ENCODE measurements at places on chromosomes 2 and 18. TPM values are rescaled to one million over a fixed set of nuclear protein-coding genes. Genes with fewer than 3 reads are reported as not detected.

The PSMA8 gene
- not detected for total RNA-seq

The CD226 gene
- total RNA-seq, result 2.4 TPM

The LYPD6 gene
- 0.16 TPM for total RNA-seq

The FAM210A gene
- total RNA-seq, result 48.4 TPM

The ASB18 gene
- 44.4 TPM for total RNA-seq

DNA sequence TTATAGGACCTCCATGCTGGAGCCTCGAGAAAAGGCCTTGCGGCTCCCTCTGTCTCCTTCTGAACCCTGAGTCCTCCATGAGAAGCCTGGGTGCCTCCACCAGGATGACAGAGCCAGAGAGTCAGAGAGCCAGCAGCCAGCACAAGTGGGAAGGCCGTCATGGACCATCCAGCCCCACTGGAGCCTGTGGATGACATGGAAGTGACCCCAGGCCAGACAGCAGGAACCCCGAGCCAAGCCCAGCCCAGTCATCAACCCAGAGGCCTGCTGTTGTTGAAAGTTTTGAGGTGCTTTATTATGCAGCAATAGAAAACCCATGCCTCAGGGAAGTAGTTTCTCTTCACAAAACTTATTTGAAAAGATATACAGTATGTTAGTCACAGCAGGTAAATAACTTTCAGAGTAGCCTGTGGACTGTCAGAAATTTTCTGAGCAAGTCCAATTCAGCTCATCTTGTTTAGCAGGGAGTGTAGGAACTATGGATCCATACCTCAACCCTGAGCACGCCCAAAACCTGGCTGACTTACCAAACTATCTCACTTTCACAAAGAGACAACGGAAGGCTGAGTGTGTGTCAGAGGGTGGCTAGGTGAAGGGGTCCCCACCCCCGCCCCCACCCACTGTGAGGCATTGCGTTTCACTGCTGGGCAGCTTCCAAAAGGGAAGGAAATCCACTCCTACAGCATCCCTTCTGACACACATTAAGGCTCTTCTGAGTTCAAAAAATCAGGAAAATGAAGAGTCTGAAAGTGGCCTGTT, 79.9 kb upstream of the NDUFV2 start:
- no peak for DNase-seq

DNA sequence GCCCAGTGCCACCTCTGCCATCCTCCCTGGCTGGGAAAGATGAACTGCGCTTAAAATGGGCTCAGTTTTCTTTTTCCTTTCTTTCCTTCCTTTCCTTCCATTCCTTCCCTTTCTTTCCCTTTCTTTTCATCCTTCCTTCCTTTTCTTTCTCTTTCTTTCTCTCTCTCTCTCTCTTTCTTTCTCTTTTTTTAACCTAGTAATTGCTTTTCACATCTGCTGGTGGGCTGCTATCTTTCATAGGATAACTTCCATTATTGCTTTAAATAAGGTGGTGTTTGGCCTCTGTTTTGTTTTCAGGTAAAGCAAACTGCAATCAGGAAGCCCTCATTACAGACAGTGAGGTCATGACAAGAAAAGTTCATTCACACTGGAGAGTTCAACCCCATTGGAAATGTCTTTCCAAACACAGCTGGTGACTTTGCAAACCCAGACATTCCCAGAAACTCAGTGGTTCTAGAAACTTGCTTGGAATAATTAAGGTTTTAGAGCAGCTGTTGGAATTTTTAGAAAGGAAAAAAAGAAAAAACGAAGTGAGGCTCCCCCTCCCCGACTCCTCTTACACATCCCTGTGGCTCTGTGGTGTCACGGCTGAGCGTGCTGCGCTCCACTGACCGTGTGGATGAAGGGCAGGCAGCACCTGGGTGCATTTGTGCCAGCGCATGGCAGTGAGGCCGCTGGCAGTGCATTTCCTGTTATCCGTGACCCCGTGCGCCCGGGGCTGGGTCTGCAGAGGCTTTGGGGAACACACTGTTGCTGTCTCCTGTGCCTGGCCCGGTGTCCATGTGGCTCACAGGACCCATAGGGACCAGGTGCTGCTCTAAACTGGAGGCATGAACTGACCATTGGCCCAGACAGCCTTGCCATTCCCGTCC, 76.9 kb downstream of the MBP start:
- DNase-seq, result no peak

DNA sequence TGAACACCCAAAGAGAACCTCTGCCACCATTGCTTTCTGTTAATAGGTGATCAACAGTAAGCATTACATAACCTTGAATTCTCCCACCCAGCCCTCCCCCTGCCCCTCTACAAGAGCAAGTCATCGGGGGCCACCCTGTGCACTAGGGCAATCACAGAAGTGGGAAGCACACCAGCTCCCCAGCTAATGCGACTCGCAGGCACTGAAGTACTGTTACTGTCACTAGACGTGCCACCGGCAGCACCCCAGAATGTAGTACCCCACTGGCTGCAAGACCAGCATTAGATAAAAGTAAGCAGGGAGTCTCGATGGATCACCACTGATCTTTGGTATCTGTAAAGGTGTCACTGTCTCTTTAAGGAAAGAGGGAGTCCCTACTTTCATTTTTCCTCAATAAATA, 167.6 kb downstream of the FAM210A start:
- DNase-seq, result no peak

GRCh38 chr2:109690822-109691541, 76.8 kb downstream of the SOWAHC start:
- peak; percentile 74 for DNase-seq

DNA sequence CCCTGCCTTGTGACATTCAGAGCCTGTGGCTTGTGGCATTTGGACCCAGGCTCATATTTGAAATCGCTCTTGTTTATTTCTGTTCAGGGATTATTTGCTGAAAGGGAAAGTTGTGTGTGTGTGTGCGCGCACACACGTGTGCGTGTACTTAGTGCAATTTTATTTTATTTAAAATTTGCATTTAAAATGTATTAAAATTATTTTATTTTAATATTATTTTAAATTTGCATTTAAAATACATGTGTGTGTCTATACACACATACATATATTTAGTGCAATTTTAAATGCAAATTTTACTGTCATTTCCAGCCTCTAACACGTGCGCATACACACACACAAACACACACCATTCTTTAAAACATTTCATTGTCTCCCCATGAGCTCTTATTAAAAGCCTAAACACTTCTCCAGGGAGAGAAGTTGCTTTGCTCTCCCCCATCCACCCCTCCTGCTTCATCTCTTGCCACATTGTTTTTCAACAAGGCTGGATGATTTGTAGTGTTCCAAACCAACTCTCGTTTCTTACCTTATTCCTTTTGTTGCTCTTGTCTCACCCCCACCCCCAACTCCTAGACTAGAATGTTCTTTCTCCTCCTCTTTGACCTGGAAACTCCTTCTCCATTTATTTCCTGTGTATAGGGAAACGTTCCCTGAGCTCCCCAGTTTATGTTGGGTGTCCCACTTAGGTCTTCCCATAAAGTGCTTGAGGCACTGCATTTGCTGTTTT, 3.8 kb upstream of the CCDC68 start:
- no peak for DNase-seq

GRCh38 chr2:188089901-188090300, 201.8 kb upstream of the GULP1 start:
- no peak for DNase-seq

DNA sequence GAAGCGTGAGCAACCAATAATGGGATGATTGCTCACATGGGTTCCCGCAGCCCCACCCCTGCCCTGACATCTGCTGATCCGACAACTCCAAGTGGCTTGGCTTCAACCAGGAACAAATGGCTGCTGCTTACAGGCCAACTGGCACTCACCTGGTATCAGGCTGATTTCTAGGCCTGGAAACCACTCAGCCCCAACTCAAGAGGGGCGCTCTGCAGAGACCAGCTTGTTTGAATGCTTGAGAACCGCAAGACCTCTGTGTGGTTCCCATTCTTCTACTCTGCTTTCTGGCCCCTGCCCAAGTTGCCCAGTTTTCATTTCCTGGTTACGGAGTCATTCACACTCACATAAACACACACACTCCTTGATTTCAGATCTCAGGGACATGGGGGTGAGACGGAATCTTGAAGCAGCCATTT, 52.0 kb downstream of the TNP1 start:
- no peak for DNase-seq

- no peak for DNase-seq
Observed at GRCh38 chr2:207012461-207012860, 73.1 kb downstream of the CPO start.

GRCh38 chr2:98835831-98836385, 100.1 kb downstream of the CRACDL start:
- DNase-seq, result no peak

DNA sequence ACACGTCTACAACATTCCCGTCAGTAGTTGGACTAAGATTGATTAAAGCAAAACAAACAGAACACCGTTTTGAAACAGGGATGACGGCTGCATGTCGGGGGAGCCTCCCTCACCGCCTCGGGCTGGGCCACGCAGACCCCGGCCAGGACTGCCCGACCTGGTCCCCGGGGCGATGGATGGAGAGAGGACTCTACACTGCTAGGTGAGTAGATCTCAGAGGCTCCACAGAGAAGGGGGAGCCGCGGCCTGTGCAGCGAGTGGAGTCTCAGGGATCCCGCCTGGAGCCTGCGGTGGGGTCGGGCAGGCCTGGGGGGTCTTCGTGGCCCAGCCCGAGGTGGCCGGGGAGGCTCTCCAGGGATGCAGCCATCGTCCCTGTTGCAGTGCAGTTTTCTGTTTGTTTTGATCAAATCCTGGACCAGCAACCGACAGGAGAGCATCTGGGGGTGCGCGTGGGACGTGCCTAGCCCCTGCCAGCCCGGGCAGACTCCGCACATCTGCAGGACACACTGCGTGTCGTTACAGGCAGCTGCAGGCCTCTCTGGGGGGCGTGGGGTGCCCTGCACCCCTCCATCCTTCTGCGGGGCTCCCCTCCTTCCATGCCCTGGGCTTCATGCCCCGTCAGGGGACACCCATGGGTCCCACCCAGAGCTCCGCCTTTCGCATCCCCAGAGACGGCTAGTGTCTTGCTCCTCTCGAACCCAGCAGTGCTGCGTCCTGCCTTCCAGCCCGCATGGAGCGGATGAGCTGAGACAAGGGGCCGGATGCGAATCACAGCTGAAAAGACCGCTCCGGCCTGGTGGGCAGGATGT, 143.6 kb downstream of the RTP5 start:
- no peak for DNase-seq

DNA sequence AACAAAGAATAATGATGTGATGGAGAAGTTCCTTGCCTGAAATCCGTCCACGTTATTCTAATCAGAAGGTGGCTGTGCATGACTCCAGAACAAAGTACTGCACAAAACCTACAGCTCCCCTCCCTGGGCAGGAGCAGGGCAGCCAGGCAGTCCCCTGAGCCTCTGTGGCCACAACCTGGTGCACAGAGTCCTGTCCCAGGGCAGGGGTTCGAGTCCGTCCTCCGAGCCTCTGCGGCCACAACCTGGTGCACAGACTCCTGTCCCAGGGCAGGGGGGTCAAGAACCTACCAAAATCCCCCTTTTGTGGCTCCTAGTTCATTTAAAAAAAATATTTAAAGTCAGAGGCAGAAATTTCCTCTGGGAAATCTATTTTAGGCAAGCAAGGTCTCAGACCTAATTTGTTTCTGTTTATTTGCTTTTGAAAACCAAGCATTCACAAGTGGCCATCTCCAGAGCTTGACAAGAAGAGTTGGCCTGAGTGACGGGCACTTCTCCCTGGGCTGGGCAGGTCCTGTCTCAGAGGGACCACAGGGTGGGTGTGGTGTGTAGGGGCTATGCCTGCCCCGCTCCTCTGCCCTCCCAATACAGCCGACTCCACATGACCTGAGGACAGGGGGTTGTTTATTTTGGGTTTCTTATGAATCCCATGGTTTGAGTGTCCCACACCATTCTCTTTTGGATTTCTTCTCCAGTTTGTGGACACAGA, 255.9 kb upstream of the PXDN start:
- DNase-seq, result no peak

DNA sequence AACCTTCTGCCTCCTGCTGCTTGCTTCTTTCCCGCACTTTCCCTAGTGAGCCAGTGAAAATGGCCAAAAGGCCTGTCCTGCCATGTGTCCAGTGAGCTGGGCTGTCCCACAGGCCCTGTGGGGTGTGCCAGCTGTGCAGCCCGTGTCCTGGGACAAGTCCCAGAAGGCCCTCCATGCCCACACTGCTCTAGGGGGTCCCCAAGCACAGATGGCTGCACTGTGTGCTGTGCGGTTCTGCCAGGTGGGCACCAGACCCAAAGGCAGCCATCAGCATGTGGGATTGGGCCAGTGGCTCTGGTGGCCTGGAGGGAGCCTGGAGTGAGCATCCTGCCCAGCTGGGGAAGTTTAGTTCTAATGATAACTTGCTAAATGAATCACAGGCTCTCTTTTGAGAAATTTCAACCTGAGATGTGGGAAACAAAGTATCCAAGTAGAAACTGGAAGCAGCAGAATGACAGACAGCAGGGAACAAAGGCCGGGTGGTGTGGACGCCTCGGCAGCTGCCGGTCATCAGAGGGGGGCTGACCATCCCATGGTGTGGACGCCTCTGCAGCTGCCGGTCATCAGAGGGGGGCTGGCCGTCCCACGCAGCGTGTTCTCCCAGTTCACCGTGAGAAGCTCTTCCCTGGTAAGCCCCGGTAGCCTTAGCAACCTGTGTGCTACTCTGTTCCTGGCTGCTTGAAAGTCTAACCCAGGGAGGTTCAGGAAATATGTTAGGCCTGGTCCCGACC, 9.9 kb upstream of the CNDP2 start:
- no peak for DNase-seq

DNA sequence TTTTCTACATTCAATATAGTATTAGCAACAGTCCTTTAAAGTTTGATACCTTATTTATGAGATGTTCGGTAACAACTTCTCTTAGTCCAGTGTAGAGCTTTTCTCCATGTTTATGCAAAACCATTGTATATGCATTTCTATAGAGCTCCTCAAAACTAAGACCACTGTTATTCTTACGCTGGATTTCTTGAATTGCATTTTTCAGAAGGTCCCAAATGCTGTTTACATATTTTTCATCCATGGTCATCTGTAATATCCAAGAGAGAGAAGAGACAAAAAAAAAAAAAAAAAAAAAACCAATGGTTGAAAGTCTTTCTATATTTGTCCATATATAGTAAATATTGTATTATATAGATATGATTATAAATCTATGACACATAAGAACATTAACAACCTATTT, 27.6 kb downstream of the CUL3 start:
- no peak for DNase-seq

GRCh38 chr18:44556296-44556695, 124.4 kb upstream of the SETBP1 start:
- no peak for DNase-seq
